ENCODE measurements at places on chromosomes 5 and 9. TPM values are rescaled to one million over a fixed set of nuclear protein-coding genes. Genes with fewer than 3 reads are reported as not detected.
A peak's percentile ranks its signal among the peaks of the same experiment; 100 is the strongest.

GRCh38 chr9:94034511-94034910, 49.8 kb upstream of the PTPDC1 start:
- H3K27me3 ChIP-seq, result no peaks in the 10 kb centered on the region
- DNase-seq, result no peak
- H3K36me3 ChIP-seq, result no peaks in the 10 kb centered on the region
- no peak overlapping the region for H3K4me3 ChIP-seq

MTX3 gene
- total RNA-seq, result 22.7 TPM

ENHO gene
- not detected for total RNA-seq

ECM2 gene
- total RNA-seq, result not detected

DNA sequence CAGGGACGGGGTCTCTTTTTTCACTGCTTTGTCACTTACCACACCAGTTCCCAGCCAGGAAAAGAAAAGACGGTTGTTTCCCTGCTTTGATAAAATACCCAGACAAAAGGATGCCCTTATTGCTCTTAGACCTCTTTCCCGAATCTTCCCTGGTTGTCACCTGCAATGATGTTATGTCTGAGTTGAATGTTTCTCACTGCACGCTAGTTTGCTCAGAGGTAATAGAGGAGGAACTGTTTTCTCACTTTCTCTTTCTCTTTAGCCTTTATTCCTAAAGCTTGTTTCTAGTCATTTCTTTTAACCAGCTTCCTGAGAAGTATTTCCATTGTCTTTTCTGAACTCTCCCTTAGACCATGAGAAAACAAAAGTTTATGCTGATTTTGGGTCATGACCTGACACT, 32.9 kb downstream of the ACER2 start:
- no peaks in the 10 kb centered on the region for H3K36me3 ChIP-seq
- DNase-seq, result no peak
- H3K4me1 ChIP-seq, result peaks cover 8% of the 10 kb centered on the region
- no peak overlapping the region for H3K4me3 ChIP-seq
- H3K27ac ChIP-seq, result peak overlapping the region; percentile 32
- H3K27me3 ChIP-seq, result no peaks in the 10 kb centered on the region

DNA sequence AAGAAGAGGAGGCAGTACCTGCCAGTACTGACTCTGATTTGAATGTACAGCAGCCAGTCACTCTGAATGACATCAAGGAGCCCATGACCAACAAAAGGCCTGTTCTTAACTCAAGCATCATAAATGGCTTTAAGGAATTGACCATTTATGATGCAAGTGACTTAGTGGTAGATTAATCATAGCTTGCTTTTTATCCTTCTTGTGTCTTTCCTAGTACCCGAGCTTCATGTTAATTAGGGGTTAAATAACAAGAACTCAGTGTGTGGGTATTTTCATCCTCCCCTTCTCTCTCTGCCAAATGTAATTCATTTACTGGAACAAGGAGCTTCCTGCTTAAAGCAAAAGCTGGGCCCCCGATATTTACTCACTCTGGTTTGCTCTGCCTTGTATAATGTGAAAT, 146.5 kb downstream of the UNC13B start:
- H3K4me1 ChIP-seq, result no peaks in the 10 kb centered on the region
- no peak overlapping the region for H3K4me3 ChIP-seq
- DNase-seq, result no peak

CCNJL gene
- not detected for total RNA-seq

- DNase-seq, result no peak
- no peaks in the 10 kb centered on the region for H3K27me3 ChIP-seq
- H3K27ac ChIP-seq, result no peak overlapping the region
- no peak overlapping the region for H3K4me3 ChIP-seq
- no peaks in the 10 kb centered on the region for H3K4me1 ChIP-seq
These were observed 166.5 kb upstream of the PHYKPL start for GRCh38 chr5:178398901-178399700.

CYLC2 gene
- not detected for total RNA-seq

GTF3C4 gene
- total RNA-seq, result 13.2 TPM

LCN12 gene
- total RNA-seq, result 0.72 TPM

DNA sequence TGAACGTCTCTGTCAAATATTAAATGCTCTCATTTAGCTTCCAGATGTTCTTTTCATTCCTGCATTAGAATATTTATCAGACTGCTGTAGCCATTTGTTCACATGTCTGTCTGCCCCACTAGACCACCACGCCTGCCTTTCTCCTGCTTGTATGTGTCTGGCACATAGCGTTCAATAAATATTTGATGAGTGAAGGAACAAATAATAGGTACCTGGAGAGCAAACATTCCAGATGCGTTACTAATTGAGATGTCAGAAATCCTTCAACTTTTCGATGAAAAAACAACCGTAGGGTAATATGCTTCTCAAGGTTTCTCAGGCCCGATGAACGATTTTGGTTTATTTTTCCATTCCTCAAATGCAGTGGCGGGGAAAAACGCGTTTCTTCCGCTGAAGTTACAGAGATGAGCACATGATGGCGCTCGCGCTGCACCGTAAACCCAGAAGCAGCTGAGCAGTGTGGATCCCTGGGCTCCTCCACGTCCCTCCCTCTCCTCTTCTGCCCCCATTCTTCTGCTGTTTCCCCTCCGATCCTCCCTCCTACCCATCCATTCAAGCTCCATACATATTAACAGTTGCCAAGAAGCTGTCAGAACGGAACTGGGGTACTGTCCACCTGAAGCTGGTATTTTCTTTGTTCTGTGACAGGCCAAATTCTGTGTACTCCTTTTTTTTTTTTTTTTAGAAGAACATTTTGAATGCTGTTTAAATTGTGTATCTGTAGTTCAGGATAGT, 245.4 kb downstream of the MPDZ start:
- no peak for DNase-seq
- H3K36me3 ChIP-seq, result no peaks in the 10 kb centered on the region
- H3K27ac ChIP-seq, result no peak overlapping the region
- no peaks in the 10 kb centered on the region for H3K27me3 ChIP-seq
- no peaks in the 10 kb centered on the region for H3K4me1 ChIP-seq

GRCh38 chr5:54793468-54794134, 191.8 kb downstream of the ESM1 start:
- no peak overlapping the region for H3K4me3 ChIP-seq
- peaks cover 16% of the 10 kb centered on the region for H3K4me1 ChIP-seq
- no peaks in the 10 kb centered on the region for H3K36me3 ChIP-seq
- H3K27ac ChIP-seq, result no peak overlapping the region

DNA sequence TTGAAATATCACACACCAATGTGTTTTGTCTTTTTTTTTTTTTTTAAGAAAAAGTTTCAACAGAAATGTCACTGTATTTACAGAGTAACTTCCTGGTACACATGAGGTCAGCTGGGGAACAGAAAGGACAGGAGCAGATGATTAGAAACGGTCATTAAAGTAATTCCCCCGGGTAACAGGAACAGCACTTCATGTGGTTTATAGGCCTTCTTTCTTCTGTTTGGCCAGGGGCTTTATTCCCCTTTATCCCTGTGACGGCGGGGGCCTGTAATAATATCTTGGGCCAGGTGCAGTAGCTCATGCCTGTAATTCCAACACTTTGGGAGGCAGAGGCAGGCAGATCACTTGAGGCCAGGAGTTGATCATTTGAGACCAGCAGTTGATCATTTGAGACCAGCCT, 30.5 kb upstream of the MSH3 start:
- H3K36me3 ChIP-seq, result no peaks in the 10 kb centered on the region
- H3K4me1 ChIP-seq, result no peaks in the 10 kb centered on the region
- DNase-seq, result no peak

- no peak for DNase-seq
- H3K4me1 ChIP-seq, result no peaks in the 10 kb centered on the region
- no peaks in the 10 kb centered on the region for H3K27me3 ChIP-seq
- no peak overlapping the region for H3K4me3 ChIP-seq
These were observed 19.9 kb upstream of the FRRS1L start for GRCh38 chr9:109186857-109187520.

Data from CD4-positive, alpha-beta memory T cell (primary cell).